NCI-H1930 (cell line): ENCODE measurements at places on chromosomes 6 and 20.

- DNase-seq: no peak
Observed at GRCh38 chr6:123841067-123841896, 37.6 kb downstream of the NKAIN2 start.

GRCh38 chr20:9353180-9353915 lies 161.0 kb upstream of the LAMP5 start:
- no peak for DNase-seq

- no peak for DNase-seq
Observed at GRCh38 chr6:8642854-8643253, 207.5 kb upstream of the SLC35B3 start.

DNA sequence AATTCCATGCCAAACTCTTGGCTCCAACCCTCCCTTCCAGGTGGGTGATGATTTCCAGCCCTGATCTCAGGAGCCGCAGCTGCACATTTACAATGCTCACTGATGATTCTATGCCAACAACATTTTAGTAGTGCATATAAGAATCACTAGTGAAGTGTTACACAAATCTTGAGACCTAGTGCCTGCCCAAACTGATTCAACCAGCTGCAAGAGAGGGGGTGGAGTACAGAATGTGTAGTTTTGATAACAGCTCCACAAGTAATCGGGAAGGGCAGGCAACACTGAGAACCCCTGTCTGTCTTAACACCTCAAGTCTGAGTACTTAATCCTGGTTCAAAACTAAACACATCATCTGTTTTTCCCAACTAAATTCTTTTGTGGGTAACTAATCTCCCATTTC lies 91.7 kb downstream of the PRDM1 start:
- no peak for DNase-seq

GRCh38 chr20:25252230-25252651 lies 4.4 kb downstream of the PYGB start:
- no peak for DNase-seq

GRCh38 chr6:120994573-120994967 lies 339.7 kb downstream of the TBC1D32 start:
- DNase-seq: no peak

- no peak for DNase-seq
Observed at GRCh38 chr6:28709478-28710349, 184.0 kb downstream of the GPX5 start.

GRCh38 chr20:36017048-36017951 lies 48.9 kb downstream of the CNBD2 start:
- DNase-seq: no peak

DNA sequence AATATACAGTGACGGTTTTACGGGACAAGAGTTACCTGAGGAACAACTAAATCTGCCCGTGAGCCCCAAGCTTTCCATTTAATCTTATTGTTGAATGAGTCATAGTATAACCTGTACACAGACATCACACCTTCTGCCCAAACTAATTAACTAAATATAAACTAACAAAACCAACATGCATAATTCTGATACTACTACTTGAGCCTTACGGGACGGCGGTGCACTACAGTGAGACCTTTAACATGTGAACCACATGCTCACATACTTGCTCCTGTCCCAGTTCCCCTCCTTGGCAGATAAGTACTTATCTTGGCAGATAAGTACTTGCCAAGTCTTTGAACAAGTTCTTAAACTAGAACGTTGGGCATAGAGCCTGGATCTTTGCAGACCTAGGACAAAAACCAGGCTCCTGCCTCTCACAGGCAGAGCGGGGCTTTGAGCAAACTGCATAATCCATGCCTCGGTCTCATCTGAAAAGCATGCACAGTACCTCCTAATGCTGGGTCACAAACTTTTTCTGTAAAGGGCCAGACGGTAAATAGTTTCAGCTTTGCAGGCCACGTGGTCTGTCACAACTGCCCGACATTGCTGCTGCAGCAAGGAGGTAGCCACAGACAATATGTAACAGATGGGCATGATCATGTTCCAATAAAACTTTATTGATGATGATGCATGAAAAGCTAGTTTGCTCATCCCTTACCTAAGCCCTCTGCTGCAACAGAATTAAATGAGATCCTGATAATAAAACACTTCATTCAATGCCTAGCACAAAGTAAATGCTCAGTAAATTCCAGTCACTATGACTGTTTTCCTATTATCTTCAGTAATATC lies 23.0 kb downstream of the ZNF217 start:
- DNase-seq: no peak

GRCh38 chr6:89410231-89410761 lies 1.8 kb downstream of the RRAGD start:
- no peak for DNase-seq

GRCh38 chr20:608970-609369 lies 1.1 kb downstream of the TCF15 start:
- DNase-seq: no peak

DNA sequence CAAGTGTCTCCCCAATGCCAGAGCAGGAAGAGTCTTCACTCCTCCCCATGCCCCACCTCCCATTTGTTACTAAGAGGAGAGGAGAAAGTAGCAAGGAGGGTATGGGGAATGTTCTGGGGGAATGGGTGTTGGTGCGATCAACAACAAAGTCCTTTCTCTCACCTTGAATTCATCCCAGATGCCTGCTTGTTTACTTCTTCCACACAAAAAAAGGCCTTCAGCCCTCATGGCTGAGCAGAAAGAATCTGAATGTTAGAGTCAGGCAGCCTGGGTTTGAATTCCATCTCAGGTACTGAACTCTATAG lies 9.9 kb downstream of the MOG start:
- DNase-seq: no peak
